ENCODE measurements at places on chromosomes 1 and 21.

DNA sequence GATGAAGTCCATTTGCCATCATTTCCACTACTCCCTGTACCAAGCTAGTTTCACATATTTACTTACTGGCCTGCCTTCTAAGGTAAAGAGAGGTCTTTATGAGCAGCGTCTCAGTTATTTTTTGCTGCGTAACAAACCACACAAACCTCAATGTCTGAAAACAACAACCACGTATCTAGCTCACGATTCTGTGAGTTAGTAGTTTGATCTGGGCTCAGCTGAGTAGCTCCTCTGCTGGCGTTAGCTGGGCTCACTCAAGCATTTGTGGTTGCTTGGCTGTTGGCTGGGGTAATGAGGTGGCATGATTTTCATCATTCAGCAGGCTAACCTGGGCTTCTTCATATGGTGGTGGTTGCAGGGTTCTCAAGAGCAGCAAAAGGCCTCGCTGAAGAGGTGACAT lies 225.4 kb downstream of the FOXD2 start:
- peak; percentile 48 for DNase-seq

DNA sequence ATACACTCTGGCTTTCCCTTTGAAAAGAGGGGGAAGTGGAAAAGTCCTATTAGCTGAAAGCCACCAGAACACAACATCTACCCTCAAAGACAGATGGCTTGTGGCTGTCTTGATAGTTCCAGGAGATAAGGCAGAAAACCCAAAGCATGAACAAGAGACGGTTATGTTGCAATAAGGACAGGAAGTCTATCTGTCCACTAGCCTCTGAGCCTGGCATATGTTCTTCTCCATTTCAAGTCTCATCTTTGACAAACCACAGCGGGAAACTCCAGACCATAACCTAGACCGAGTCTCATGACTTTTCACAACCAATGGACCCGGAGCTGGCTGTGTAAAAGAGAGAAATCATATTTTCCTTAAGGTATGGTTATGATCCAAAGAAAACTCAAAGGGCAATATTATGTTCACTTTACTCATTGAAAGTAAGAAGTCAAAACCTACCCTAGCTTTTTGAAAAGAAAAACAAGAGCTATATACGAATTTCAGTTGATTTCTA lies 33.8 kb downstream of the DUSP10 start:
- peak; percentile 87 for DNase-seq

DNA sequence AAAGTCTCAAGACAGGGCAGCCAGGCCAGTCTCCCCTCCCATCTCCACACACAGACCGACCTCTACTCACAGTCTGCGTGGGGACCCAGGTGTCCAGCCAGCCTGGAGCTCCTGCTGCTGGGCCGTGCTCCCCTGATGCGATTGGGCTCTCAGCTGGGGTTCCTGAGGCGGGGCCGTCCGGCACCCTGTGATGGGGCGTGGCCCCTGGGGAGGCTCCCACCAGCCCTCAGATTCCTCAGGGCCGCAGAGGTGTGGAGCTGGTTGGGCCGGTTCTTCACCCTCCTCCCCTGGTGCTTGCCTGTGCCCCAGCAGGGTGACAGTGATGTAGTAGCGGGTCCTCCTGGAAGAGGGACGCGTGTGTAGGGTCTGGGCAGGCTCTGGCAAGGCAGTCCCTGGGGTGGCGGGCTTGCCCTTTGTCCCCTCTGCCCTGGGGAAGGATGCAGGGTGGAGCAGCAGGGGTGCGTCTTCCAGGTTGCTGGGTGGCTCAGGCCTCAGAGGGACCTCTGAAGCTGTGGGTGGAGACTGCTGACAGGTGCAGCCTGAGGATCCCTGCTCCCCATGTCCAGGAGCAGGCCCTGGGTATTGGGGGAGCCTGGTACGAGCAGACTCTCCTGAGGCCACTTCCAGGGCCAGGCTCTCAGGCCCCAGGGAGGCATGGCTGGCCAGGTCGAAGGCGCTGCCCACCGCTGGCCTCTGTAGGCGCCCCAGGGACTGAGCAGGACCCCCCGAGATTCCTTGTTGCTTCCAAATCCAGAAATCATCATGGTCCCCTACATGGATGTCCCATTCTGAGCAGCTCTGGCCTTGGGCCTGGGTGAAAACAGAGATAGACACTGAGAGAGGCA lies at the start of gene CRYBG2:
CRYBG2 (minus strand) TSS at position 155 of the 845 bp plus-strand sequence. CDS start 7,473 bp downstream, outside the sequence.
- DNase-seq = no peak

GRCh38 chr1:25484533-25484932 lies 53.8 kb downstream of the MACO1 start:
- DNase-seq = no peak

GRCh38 chr1:117600966-117601365 lies 4.9 kb upstream of the TENT5C start:
- no peak for DNase-seq

- DNase-seq = no peak
These were observed 735 bp upstream of the BRINP3 start for GRCh38 chr1:190478149-190479049.

- peak; percentile 67 for DNase-seq
These were observed 63.4 kb upstream of the L1TD1 start for GRCh38 chr1:62131093-62131725.

DNA sequence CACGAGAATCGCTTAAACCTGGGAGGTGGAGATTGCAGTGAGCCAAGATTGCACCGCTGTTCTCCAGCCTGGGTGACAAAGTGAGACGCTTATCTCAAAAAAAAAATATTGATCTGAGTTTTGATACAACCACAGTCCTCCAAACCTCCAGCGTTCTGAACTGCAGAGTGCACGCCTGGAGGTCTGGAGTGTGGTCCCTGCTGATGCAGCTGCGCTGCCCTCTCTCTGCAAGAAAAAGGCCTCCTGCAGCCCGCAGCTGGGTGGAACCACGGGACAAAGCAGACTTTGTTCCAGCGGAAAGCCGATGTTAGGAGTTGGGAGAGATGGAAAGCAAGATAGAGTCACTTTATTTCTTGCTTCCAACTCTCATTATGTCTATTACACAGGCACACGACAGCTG lies 144.9 kb upstream of the SOD1 start:
- DNase-seq = no peak

GRCh38 chr1:116290085-116290705 lies 82.8 kb upstream of the ATP1A1 start:
- DNase-seq = no peak

DNA sequence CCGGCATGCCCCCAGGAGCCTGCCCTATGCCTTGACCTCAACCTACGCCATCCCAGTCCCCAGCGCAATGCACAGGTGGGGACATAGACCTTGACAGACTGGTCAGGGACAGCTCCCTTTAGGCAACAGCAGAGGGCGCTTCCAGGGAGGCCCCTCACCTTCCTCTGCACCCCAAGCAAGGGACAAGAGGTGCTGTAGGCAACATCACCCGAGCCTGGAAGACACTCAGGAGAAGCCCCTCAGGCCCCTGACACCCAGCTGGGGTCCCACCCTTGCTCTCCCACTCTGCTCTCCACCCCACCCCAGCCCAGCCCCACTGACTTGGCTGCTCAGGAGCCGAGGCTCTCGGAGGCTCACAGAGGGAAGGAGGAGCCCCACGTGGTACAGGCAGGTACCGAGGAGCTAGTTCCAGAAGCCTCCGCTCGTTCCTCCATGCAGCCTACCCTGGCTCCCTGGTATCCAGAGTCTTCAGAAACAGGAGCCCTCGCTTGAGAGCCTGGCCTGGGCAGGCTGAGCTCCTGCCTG lies 2.4 kb upstream of the WNT3A start:
- DNase-seq = peak; percentile 26

DNA sequence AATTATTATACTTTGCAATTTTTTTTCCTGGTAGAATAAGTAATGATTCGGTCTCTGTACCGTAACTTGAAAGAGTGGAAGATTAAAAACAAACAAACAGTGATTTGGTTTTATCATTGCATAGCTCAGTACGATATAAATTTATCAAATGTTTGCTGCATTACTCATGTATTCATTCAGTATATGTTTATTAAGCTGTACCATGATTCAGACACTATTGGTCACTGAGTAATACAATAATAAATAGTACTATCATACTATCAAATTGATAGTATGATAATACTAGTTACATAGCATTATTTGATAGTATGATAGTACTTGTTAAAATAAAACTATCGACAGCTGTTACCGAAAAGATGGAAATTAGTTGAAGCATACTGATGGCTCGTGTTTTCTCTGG lies 12.1 kb downstream of the CENPF start:
- DNase-seq = no peak

DNA sequence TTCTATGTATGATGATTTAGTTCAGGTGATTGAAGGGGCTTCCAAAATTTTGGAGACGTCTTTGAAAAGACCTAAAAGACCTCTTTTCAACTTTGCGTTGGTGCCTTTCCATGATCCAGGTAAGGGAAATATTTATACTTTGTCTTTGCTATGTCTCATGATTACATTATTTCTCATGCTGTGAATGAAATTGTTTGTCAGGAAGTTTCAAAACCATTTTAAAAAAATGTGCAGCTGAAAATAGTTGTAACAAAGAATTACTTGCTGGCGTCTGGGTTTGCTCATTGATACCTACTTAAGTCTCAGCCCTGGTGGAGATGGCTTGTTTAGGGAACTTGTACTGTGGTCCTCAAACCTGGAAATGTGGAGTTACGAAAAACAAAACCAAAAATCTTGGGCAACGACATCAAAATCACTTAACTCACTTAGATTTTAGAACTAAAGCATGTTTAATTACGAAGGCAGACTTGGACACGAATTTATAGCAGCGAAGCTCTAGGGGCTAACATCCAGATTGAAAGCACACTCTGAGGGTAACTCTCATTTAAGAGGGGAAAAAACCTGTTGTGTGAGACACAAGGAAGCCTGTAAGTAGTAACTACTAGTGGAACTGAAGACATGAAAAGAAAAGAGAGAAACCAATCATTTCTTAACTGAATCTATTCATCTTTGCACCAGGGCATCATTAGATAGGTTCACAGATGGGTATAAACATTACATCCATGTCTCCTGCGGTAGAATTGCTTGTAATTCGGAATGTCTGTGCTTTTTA lies 924 bp downstream of the HMCN1 start:
- peak; percentile 13 for DNase-seq

- DNase-seq = no peak
These were observed 133.9 kb upstream of the NFIA start for GRCh38 chr1:60948486-60948885.

DNA sequence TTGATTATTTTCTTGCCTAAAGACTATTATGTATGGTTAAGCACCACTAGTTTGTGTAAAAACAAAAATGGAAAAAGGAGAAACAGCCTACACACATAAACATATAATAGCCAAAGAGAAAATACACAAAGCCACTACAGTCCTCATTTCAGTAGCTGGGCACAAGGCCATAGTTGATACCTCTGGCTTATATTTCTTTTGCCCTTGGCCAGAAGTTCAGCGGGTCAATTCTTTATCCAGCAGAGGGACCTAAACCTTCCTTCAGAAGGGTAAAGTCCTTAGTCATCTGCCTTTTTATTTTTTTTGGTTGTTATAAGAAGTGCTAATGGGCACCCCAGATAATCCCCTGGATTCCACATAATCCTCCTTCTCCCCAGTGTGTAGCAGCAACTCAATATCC lies 134.1 kb downstream of the PIGK start:
- DNase-seq = no peak

DNA sequence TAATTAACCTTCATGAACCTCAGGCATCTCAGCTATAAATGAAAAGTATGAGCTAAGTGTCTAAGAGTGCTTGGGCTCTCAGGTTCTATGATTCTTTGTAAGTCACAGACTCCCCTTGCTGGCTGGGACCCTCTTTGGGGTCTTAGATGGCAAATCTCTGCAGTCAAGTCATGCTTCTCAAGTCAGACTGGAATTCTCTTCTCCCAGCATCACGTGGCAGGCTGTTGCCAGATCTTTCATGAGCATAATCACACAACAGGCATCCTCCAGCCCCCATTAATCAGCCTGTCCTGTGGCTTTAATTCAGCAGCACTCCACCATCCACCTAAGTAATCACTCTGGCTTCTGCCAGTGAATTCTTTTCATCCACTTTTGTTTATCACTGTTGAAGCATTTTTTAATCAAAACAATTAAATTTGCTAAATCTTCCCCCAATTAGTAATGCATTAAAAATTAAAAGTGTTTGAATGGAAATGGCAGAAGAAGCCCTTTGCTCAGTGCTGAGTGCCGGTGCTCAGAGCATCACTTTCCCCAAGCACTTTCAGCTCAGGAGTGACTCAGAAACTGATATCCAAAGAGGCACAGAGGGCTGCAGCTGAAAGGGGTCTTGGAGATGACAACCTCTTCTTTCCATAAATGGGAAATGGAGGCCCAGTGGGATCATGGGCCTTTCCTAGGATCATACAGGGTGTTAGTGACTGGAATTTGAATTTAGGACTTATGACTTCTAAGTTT lies 50.2 kb downstream of the C8A start:
- DNase-seq = no peak

- no peak for DNase-seq
These were observed 56.9 kb downstream of the KLHDC7A start for GRCh38 chr1:18537386-18538306.

DNA sequence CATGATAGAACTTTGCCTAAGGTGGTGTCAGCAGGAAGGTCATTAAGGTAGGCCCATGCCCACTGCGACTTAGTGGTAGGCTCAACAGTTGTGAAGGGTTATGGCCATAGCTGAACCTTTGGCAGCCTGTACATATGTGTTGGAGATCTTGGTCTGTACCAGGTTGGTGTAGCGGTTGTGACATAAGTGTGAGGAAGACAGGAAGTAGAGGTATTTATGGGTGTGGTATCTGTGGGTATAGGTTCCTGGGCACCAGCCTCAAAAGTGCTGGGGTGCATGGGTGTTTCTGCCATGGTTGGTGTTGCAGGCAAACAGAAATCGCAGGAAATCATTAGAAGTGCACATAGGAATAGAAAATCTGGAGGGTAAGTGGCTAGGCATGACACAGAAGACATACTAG lies 18.6 kb upstream of the LRIF1 start:
- DNase-seq = no peak

- DNase-seq = no peak
These were observed 175.4 kb downstream of the TRABD2B start for GRCh38 chr1:47821760-47822159.

GRCh38 chr1:221992427-221992826 lies 250.5 kb upstream of the DUSP10 start:
- DNase-seq = peak; percentile 28

DNA sequence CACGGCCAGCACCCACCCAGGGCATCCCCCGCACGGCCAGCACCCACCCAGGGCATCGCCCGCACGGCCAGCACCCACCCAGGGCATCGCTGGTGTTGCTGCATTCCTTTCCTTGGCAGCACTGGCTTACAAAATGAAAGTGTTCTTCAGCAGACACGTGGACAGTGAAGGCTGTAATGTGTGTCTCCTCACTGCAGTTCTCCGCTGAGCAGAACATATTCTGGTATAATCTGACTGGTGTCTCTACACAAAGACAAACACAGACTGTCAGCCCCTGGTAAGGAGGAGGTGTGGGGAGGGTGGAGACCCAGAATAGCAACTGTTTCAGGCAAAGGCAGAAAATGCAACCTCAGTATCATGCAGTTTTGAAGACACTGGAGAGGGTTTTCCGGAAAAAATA lies 7.3 kb downstream of the LYPD8 start:
- no peak for DNase-seq

GRCh38 chr1:232678185-232678886 lies 48.4 kb upstream of the SIPA1L2 start:
- no peak for DNase-seq
